ENCODE measurements at places on chromosomes 2 and 18.
A peak's percentile ranks its signal among the peaks of the same experiment; 100 is the strongest.

- no peak for DNase-seq
These were observed 164.2 kb downstream of the INHBB start for GRCh38 chr2:120509991-120510735.

DNA sequence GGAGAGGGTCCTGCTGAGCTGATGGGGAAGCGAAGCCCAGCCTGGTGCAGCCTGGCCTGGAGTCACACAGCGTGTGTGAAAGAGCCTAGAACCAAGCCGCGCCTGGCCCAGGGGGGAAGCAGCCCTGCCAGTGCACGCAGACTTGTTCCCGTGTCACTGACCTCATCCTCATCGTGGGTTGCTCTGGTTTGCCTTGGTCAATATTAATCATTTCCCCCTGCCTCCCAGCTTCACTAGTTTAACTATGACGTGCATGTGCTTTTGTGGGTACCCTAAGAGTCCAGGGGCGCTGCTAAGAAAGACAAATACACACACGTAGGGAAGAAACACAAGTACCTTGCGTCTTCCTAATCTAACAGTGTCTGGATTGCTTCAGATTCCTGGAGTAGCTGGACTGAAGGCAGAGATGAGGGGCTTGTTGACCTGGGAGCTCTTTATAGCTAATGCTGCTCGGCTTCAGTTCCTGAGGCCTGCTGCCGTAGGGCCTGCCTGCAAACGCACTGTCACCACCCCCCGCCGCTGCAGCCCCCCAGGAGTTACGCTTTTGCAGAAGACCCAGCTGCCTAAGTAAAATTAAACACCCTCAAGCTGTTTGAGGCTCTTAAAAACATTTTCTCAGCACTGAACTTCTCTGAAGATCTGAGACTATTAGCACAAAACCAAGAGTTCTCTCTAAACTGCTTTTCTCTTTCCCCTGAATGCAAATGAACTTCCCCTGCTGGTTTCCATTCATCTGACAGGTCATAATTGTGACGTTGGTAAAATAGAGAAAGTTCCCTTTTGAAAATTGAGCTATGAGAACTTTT is 159.2 kb downstream of the FAM210A start:
- peak; percentile 42 for DNase-seq

- DNase-seq = no peak
These were observed 39.6 kb downstream of the HDHD2 start for GRCh38 chr18:47110492-47111274.

DNA sequence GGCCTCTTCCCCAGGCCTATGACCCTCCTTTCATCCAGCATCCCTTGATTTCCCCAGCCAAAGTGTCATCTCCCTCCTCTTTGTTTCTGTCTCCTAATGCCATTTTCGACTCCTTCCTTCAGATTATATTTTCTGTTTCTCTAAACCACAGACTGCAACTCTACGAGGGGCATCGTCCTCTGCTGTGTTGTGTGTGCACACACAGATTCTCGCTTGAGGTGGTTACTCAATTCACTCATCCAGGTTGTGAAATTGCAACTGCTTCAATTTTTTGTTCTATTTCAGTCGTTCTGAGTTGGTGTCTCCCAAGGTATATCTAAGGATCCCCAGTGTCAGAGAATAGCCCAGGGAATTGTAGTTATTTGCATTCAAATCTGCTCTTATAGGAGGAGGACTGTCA is 113.5 kb upstream of the NDUFV2 start:
- no peak for DNase-seq

DNA sequence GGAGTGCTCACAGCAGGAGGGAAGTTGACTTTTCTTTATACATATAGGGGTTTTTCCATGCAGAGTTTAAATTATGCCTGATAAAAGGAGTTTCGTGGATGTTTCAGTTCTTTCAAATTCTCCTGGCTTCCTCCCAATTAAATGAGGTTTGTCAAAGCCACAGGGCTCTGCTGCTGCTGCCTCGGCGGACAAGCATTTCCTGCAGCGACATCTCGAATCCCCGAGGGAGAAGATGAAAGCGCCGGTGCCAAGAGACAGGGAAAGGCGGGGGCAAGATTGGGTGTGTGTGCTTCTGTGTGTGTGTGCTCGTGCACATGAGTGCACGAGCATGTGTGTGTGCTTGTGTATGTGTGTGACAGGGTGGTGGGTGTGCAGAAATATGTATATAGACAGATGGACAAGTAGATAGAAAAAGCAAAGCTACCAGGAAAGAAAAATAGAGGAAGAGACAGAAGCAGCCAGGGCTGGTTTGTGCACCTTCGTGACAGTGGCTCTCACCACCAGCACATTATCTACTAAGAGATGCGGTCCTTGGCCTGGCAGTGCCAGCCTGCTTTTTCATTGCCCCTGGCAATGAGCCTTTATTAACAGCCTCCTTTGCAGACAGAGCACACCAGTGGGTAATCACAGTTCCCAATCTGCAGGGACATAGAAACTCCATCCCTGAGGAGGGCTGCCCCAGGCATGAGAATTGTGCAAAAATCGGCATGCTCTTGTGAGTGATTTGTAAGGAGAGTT is 76.2 kb downstream of the CDK15 start:
- DNase-seq = no peak

DNA sequence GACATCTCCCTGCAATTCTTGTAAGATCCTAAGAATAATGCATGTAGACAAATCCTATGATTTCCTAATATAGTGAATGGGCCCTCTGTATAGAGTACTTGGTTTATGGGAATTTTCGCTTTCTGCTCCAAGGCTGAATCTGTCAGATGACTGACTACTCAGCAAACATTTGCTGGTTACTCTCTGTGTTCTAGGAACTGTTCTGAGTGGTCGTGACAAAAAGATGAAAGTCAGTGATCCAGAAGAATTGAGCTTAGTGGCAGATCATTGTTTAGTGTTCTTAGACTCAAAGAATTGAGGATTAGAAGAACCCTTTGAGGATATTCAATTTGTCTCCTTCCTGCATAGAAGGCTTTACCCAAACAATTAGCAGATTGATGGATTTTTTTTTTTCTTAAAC is 10.0 kb downstream of the XRCC5 start:
- no peak for DNase-seq

DNA sequence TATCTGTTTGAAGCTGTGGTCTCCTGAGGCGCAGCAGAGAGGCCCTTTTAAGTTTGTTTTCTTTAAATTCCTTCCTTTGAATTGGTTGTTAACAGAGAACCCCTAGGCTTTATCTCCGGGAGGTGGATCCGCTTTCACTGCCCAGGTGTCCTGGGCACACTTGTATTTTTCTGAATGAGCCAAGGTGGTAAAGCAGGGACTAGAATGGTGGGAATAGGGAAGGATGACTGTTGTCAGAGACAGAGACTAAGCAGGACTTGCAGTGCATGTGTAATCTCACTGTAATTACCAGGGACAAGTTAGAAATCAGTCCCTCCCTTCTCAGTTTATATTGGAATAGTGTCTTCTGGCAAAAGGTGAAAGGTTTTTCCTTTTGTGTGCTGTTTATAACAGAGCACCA is 72.8 kb downstream of the PHLPP1 start:
- DNase-seq = no peak

GRCh38 chr18:38980420-38980819 is 1414.8 kb upstream of the CELF4 start:
- DNase-seq = no peak

GRCh38 chr2:100744589-100744988 is 75.3 kb upstream of the NPAS2 start:
- no peak for DNase-seq

DNA sequence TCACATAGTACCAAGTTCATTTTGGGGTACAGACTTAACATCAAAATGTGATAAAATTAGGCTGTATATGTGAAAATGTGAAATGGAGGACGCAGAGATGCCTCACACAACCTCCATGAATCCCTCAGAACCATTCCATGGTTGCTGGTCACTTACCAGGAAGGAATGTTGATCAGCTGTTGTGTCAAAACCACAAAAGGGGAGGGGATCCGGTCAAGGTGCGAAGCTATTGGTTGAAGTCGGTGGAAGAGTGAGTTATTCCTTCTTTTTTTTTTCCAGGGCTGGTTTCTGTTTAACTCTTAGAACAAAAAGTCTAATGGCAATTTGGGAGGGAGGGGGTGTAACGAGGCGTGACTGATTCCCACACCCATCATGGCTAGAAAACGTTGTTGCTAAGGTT is 32.3 kb upstream of the REG3A start:
- DNase-seq = no peak

- peak; percentile 57 for DNase-seq
These were observed 84.8 kb downstream of the SH3RF3 start for GRCh38 chr2:109213646-109214433.

DNA sequence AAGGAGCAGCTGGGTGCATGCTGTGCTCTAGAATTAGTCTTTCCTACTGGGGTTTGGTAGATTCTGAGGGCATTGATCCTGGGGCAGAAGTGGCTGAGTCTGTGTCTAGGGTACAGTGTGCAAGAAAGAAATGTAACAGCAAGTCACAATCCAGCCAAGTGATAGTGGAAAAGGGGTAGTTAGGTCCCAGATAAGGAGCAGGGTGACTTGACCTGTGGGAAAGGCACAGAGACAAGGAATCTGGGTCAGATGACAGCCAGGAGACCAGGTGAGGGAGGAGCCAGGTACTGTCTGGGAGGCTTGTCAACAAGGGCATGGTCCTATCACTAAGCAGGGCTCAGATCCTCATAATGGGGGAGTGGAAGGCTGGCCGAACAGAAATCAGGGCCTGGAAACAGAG is 8.1 kb downstream of the IL37 start:
- DNase-seq = no peak

GRCh38 chr2:42385225-42385624 is 24.2 kb upstream of the COX7A2L start:
- no peak for DNase-seq

GRCh38 chr2:86398500-86399474 is 42.4 kb upstream of the KDM3A start:
- DNase-seq = no peak

DNA sequence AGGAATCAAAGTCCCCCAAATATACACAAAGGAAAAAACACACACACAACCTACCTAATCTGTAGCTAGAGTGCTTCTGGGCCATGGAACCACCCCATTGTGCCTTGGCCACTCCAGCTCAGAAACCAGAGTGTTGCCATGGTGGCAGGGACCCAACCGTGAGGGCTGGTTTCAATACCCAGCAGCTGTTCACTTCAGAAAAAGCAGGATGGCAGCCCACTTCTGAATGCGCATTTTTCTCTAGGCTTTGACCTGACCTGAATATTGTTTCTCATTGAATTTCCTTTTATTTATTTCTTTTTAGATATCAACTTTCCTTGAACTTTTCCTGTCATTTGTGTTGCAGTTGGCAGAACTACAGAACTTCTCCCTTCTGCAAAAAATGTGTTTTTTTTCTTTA is 43.0 kb upstream of the EHBP1 start:
- DNase-seq = no peak

DNA sequence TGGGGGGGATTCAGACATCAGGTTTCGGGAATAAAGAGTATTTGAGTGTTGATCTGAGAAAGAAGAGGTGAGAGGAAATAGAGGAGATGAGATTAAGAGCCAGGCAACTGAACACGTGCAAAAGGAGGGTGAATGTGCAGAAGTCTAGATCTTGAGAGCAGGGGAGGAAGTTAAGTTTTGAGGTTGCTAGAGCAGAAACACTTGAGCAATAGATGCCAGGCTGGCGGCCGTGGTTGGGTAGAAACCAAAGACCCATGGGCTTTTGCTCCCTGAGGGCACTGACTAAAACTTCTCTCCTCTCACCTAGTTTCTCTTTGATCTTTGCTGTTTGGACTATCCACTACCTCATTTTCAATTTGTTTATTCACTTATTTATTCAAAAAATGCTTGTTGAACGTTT is 116.0 kb downstream of the CDC42EP3 start:
- no peak for DNase-seq

- no peak for DNase-seq
These were observed 996 bp downstream of the PTCD3 start for GRCh38 chr2:86107031-86107430.

- DNase-seq = no peak
These were observed 339.9 kb upstream of the SOX11 start for GRCh38 chr2:5352286-5352685.

GRCh38 chr18:67504739-67505138 is 11.8 kb downstream of the DSEL start:
- DNase-seq = no peak

GRCh38 chr2:126714191-126714965 is 58.4 kb downstream of the GYPC start:
- DNase-seq = no peak

GRCh38 chr2:147847746-147848391 is 3.0 kb downstream of the ACVR2A start:
- DNase-seq = no peak

- no peak for DNase-seq
These were observed 1276.2 kb upstream of the NRXN1 start for GRCh38 chr2:52308156-52308555.

DNA sequence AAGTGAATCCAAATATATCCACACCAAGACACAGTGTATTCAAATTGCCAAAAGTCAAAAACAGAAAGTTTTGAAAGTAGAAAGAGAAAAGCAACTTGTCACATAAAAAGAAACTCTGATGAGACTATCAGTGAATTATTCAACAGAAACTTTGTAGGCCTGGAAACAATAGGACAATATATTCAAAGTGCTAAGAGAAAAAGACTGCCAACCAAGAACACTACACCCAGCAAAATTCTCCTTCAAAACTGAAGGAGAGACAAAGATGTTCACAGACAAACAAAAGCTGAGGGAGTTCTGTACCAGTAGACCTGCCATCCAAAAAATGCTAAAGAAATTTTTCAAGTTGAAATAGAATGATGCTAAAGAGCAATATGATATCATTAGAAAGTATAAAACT is 69.6 kb downstream of the GYPC start:
- no peak for DNase-seq

- DNase-seq = no peak
These were observed 6.9 kb upstream of the PARD3B start for GRCh38 chr2:204538182-204539018.

- DNase-seq = no peak
These were observed 342.9 kb downstream of the INSIG2 start for GRCh38 chr2:118431165-118431517.

DNA sequence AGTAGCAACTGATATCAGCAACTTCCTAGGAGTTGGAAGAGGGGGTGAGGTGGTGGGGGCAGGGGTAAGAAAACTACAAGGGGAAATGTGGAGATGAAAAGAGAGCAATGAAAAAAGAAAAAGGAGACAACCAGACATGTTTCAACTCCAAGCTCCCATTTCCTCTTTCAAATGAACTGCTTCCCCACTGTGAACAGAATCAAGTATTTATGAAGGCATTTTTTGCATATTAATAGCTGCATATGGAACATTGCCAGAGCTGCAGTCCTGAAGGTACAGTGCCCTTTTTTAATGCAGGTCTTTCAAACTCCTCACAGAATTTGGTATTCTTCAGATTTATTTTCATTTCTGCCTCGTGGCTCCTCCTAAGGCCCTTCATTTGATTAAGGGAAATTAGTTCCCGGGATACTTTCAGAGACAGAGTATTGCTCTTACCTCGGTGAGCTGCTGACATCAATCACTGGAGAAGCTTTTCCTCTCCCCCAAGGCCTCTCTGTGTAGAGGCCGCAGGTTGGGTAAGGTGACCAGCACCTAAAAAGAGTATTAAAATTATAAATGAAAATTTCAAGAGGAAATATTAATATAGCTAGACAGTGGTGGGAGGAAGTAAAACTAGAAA is 68.4 kb downstream of the KIAA2012 start:
- no peak for DNase-seq

Measured in stimulated activated CD4-positive, alpha-beta T cell treated with anti-CD3 and anti-CD28 coated beads, Interleukin-2, amount 100 ng/mL, for 24 hours (primary cell).